ENCODE measurements at places on chromosomes 4 and X. TPM values are rescaled to one million over a fixed set of nuclear protein-coding genes. Genes with fewer than 3 reads are reported as not detected.

GRCh38 chr4:97496298-97496873 is 646.9 kb downstream of the STPG2 start:
- no peak for DNase-seq

DNA sequence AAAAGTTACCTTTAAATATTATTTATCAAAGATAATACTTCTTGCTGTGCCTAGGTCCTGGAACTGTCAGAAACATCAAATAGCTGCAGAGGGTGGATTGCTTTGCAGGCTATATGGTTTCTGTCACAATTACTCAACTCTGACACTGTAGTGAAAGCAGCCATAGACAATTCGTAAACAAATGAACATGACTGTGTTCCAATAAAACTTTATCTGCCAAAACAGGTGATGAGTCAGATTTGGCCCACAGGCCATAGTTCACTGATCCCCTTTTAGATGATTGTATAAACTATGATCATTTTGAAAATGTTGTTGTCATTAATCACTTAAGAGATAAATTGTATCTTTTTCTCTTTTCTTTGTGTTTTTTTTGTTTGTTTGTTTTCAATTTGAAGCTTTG is 8.4 kb upstream of the MEPE start:
- no peak for DNase-seq

DNA sequence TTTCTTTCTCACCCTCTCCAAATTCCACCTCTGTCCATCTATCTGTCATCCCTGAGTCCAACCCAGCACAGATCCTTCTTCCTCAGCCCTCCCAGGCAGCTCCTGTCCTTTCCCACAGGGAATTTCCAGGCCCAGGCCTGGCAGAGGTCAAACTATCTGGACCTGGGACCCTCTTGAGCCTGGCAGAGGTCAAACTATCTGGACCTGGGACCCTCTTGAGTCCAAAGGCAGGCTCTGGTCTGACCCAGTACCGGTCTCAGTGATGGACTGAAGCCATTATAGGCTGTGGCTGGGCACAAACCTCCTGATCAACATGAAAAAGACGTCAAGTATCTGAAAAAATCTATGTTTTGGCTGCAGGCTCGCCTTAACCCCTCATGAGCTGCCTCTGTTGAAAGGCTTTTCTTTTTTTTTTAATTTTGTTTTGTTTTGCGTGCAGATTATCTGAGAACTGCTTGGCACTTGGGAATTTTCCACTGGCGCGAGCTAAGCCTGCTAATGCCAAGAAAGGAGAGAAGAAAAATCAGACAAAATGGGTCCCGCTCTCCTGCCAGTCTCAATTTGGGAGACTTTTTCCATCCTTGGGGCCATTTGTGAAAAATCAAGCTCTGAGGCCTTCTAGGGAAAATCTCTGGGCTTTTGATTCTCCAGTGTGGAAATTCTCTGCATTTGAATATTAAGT is 31.2 kb downstream of the MSX1 start:
- DNase-seq, result no peak

- no peak for DNase-seq
Measured at GRCh38 chr4:139988863-139989765, 164.9 kb downstream of the MAML3 start.

DNA sequence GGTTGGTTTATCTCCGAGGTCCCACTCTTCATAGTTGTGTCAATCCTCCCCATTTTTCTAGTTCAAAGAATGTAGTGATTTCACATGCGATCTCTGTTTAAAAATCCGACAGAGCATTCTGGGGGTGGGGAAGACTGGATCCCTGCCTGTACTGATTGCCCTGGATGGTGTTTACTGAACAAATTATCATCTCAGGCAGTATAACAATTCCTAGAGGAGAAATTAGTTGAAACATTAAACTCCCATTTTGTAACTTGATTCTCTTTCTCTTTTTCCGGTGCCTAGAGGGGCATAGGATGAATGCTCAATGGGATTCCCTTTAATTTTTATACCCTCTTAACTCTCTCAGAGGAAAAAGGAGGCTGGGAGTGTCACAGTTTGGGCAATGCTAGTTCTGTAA is 10.0 kb upstream of the CWH43 start:
- DNase-seq, result no peak

DNA sequence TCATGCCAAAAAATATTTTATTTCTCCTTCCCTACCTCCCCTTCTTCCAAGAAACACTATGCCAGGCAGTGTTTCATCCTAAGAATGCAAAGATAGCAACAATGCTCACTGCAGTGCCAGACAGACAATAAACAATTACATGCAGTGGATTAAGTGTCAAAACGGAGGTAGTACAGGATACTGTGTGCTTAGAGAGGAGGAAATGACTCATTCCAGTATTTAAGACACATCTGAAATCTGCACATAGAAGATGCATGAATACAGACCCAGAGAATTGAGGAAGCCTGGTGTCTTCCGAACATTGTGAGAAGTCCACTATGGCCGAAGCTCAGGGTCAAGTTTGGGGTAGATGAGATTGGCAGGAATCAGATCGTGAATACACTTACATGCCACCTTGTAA is 326.4 kb downstream of the PPP3CA start:
- DNase-seq, result no peak

DNA sequence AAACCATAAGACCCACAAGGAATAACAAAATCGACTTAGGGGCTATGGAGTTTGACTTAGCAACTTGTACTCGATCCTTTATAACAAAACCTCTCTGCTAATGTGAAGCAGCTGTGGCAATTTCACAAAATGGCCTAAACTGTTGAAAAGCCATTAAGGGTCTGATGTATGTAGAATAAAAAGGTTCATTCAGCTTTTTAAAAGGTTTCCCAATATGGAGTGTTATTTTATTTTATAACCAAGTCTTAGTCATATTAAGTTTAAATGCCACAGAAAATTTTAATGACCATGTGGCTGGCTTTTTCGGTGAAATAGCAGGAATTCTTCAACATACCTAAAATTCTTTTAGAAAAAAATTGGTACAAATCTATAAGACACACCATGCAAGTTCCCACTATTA is 291.8 kb upstream of the HAND2 start:
- DNase-seq, result no peak

- DNase-seq, result no peak
Measured at GRCh38 chr4:167717495-167717894, 374.8 kb upstream of the ANXA10 start.

DNA sequence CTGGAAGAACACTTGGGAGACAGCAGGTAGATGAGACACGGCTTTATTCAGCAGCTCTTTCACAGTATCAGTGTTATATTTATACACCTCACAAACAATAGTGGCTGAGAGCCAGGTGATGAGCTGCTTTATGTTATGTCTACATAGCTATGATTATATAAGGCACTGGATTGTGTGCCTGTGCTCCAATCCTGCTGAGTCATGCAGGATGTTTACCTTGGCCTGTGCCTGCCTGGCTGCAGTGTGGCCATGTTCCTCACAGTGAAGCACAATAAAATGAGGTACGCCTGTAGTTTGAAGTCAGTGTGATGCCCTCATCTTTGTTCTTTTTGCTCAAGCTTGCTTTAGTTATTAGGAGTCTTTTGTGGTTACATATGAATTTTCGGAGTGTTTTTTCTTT is 31.3 kb downstream of the CXCL13 start:
- DNase-seq, result no peak

DNA sequence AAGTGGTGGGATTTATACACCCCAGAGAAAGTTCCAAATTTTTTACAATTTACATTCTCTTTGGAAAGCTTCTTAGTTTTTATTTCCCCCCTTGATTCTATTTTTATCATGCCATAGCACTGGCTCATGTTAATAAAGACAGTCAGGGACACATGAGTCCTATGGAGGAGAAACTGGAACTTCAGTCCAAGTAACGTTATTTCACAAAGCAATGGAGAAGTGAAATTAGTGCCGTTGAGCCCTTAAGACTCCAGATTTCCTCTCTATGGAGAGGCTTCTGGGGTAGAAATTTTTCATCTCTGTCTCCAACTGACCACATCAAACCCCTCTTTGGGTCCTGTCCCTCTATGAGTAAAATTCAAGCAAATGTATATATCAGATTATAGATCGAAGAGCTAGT is 12.8 kb upstream of the TASL start:
- no peak for DNase-seq

DNA sequence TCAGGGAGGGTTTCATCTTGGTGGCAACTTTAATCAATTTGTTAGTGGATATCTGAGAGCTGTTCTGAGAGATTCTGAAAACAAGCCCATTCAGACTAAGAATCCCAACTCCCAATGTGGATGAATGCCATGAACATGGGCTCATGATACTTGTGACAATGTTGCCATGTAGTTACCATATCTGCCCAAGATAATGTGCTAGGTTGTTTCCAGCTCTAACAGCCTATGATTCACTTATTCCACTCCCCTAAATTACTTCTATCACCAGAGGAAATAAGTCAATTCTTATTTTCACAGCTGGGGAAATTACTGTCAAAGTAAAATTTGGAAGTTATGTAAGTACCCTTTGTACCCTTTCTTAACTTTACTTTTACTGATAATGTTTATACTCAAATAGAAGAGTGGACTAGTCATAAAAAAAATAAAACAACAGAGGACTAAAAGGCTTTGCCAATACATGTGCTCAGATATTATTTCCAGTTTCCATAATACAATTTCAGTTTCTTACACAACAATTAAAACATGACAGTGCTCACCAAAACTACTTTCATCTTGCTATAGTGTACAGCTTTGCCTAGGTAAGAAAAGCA is 1101.7 kb upstream of the INTU start:
- no peak for DNase-seq

DNA sequence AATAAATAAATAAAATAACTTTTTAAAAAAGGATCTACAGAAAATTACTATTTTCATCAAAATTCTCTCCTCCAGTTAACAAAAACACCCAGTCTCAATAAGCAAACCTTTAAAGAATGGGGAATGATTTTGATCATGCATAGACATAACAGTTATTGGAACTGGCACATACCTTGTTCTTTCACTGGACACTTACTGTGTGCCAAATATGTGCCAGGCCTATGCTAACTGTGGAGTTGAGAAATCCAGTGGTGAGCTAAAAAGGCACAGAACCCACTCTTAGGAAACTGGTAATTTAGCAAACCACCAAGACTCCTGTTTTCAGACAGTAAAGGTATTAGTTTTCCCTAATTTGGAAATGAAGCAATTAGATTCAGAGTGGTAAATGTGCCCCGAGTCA is 39.1 kb downstream of the CLOCK start:
- no peak for DNase-seq

DNA sequence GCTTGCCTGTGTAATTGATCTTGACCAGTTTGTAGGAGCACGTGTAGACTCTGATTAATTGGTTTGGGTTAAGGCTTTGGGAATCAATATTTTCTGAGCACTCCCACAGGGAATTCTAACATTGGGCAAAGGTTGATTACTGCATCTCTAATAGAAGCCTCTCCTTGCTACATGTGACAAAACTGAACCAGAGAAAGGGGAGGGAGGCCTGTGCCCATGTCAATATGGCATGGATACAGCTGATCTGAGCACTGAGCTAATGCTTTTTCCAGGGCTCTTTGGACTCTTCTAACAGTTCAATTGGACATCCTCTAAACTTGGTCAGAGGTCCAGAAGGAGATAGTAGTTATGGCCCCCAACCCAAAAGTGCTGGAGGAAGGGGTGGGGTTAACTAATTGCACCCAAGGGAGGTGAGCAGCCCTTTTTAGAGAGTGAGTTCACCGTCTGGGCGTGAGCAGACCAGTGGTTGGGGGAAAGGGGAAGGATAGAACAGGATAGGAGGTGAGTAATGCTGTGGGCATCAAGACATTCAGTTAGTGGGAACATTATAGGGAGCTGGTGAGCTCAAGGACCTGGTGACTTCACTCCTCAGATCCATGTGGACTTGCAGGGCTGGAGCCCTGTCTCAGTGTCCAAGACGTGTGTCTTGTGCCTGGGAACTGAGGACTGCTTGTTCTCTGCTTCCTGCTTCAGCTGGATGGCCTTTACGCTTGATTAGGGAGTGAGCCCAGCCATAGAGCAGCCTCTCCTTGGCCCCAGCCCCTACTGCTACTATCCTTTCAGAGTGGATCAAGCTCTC is 22.8 kb downstream of the MSN start:
- DNase-seq, result no peak

DNA sequence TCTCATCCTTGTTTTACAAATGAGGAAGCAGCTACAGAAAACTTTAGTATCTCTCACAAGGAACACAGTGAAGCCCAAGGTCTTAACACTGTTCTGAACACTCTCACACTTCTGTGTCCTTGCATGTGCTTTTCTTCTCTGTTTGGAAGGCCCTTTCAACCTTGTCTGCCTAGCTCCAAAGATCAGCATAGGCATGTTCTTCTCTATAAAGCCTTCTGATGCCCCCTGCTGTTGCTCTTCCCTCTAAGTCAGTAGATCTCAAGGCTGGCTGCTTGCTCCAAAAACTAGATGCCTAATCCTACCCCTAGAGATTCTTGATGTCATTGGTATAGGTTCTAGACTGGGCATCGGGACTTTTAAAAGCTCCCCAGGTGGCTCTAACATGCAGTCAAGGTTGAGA is 5.9 kb downstream of the APOO start:
- DNase-seq, result no peak

DNA sequence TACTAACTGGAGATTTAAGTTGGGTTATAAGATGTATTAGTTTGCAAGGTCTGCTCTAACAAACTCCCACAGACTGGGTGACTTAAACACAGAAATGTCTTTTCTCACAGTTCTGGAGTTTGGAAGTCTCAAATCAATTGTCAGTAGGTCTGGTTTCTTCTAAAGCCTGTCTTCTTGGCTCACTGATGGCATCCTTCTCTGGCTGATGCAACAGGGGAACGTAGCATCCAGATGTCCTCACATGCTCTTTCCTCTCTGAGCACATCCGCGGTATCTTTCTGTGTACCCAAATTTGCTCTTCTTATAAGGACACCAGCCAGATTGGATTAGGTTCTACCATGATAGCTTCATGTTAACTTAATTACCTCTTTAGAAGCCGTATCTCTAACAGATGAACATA is 63.2 kb upstream of the BMP3 start:
- no peak for DNase-seq

- DNase-seq, result peak; percentile 45
Measured at GRCh38 chr4:152679414-152680281, at the start of gene TMEM154. TMEM154 (minus strand) TSS chr4:152679997; CDS start chr4:152679933, 64 bp downstream.

- no peak for DNase-seq
Measured at GRCh38 chr4:138088449-138089208, 153.5 kb downstream of the SLC7A11 start.

DNA sequence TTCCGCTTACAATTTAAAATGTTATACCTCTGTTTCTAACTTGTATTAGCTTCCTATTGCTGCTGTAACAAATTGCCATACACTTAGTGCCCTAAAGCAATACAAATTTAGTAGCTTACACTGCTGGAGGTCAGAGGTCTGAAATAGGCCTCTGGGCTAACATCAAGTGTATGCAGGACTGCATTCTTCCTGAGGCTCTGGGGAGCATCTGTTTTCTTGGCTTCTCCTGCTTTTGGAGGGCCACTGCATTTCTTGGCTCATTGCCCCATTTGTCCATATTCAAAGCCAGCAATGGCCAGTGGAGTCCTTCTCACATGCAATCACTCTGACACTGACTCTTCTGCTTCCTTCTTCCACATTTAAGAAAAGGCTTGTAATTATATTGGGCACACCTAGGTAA is 639.8 kb upstream of the INTU start:
- no peak for DNase-seq

- DNase-seq, result no peak
Measured at GRCh38 chr4:71251261-71251660, 87.6 kb upstream of the SLC4A4 start.

MAGEE2 gene
- 0.35 TPM for polyA plus RNA-seq

UGT2B11 gene
- not detected for polyA plus RNA-seq

DMP1 gene
- polyA plus RNA-seq, result not detected

DGKK gene
- 0.08 TPM for polyA plus RNA-seq

RNF150 gene
- polyA plus RNA-seq, result 13.2 TPM

IRS4 gene
- polyA plus RNA-seq, result not detected

FREM3 gene
- 0.13 TPM for polyA plus RNA-seq

All from urinary bladder (tissue), 4 donors.